Activated T-cell treated with anti-CD3 and anti-CD28 coated beads, Interleukin-2, amount 50 U/mL, for 48 hours (primary cell): ENCODE measurements at places on chromosomes 1 and 21.

DNA sequence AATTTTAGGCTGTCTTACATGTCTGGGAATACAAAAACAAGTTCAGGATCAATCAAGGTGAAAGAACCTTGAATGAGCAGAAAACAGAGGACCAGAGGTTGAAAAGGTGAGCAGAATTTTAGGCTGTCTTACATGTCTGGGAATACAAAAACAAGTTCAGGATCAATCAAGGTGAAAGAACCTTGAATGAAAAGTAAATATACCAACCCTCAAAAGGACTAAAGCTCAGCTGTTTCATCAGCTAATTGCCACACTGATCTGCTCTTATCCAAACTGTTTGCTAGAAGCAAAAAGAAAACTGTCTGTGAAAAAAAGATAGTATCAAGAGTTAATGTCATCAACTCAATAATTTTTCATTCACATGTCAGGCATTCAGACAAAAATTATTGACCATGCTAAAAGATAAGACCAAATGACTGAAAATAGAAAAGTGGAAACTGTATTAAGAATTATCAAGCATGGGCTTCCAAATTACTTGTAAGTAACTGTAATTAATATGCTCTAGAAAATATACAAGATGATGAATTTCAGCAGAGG lies 69.2 kb downstream of the LTN1 start:
- DNase-seq, result no peak

GRCh38 chr1:48878191-48878940 lies 101.7 kb upstream of the BEND5 start:
- no peak for DNase-seq

DNA sequence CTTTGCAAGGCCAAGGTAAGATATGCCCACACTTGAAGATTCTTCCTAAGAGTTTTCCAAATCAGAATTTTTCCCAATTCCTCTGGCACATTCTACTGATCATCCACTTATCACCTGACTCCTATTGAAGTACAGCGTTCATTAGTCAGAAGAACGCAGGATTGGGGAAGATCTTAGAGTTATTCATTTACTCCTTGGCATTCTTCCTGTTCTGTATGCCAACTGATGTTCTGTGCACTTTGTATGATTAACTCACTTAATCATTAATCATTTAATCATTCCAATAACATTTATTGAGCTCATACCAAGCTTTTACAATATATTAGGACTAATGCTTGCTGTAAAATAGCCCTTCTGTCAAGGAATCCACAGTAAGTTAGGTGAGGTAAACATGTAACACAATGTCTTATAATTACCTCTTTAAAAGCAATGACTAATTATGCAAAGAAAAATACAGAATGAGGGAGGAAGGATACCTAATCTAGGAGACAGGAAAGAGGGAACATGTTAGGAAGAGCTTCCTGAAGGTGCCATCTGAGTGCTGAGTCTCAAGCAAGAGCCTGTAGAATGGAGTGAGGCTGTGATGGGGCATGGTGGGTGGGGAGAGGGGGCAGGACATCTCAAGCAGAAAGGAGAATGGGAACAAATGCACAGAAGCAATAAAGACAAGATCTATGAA lies 71.1 kb upstream of the DPT start:
- DNase-seq, result no peak

DNA sequence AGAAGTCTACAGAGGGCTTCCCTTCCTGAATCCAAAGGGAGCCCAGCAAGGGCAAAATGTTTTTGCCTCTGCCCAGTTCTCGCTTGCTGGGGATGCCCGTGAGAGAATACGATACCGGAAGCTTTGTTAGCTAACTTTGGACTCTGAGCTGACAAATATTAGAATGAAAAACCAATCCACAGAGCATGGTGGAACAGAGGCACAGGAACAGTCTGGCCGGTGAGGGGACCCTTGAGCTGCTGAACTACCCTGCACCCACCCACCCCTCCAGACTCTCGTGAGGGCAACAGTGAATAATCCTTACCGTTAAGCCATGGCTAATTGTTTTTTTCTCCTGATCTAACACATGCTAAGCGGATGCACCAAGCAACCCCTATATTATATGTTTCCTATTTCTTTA lies 76.3 kb upstream of the AKT3 start:
- no peak for DNase-seq

GRCh38 chr1:51309291-51309690 lies 21.1 kb downstream of the TTC39A start:
- no peak for DNase-seq

DNA sequence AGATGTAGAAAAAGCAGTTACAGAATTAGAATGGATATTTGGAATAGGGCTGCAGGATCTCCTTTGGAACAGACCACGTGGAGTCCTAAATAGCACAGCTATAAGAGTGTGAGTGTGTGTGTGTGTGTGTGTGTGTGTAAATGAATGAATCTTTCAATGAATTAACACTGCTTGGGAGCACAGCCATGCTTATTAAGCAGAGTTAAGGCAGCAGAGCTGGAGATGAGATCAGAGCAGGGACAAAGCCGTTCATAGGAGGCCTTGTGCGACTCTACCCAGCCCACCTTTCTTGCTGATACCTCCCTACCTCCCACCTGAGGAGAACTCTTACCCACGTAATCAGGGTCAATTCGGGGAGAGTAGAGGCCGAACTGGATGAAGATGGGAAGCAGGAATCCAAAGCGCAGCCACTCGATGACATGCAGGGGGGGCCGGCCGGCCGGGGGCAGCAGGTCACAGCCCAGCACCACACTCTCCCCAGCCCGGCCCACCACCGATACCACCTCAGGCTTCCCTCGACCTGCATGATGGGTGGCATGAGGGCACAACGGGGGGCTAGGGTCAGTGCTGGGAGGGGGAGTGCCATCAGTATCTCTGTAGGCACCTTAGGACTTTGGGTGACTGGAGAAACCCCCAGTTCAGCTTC lies 2.7 kb downstream of the IGSF9 start:
- no peak for DNase-seq
